Prostate gland (tissue), 2 donors: ENCODE measurements at places on chromosomes 12 and 14. TPM values are rescaled to one million over a fixed set of nuclear protein-coding genes. Genes with fewer than 3 reads are reported as not detected.

DNA sequence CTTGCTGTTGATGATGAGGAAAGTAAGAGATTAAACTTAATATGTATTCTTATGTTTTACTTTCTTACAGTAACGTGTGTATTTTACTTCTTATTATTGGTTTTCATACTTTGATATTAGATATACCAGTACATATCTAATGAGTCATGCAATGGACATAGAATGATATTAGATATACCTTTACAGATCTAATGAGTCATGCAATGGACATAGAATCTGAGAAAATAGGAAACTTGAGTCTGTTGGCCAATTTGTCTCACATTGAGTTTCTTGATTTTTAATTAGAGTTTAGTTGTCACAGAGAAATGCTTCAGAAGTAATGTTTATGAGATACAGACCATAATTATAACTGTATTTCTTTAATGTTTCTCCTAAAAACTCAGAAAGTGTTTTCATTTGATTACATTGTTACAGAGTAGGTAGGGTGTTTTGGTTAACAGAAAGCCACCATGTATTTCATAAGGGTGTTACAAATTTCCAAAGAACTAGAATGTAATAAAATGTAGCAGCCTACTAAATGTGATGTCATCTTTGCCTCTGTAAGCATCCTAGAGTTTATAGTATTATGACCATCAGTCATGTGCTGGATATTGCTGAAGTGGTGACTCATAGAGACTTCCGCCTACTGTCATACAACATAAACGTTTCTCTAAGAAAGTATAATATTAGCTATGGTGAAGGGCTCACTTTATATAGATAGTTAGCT, 3.0 kb downstream of the GAS2L3 start:
- DNase-seq: no peak

DNA sequence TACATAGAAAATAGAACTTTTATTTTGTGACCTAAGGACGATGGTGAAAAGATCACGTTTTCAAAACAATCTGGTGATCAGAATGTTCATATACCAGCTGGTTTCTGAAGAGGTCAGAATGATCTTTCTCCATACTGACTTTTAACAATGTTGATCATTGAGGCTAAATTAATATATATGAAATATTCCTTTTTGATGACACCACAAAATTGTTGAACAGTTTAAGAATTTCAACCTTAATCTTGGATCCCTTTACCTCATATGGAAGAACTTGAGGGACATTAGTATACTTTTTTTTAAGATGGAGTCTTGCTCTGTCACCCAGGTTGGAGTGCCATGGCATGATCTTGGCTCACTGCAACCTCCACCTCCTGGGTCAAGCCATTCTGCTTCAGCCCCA, 2.8 kb upstream of the REP15 start:
- no peak for DNase-seq

- DNase-seq: no peak
Measured at GRCh38 chr12:84070292-84070691, 842.3 kb downstream of the SLC6A15 start.

GRCh38 chr12:66072135-66072534, 58.4 kb downstream of the LLPH start:
- DNase-seq: no peak

GRCh38 chr12:54750-55535, 11.6 kb upstream of the IQSEC3 start:
- DNase-seq: no peak

DNA sequence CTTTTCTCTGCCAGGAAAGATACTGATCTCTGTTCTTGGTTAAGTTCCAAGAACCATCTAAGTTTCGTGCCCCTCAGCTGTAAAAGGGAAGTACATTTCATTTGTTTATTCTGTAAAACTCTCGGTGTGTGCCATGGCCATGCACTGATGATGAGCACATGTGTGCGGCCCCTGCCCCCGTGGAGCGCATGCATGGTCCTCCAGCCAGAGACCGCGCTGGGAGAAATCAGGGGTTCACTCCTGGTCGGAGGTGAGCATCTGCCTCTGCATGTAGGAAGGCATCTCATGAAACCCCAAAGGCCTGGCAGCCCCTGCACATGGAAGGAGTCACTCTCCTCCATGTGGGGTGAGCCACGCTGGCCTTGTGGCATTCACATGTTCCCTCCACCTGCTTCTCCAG, 102.5 kb upstream of the RTL1 start:
- DNase-seq: no peak

DNA sequence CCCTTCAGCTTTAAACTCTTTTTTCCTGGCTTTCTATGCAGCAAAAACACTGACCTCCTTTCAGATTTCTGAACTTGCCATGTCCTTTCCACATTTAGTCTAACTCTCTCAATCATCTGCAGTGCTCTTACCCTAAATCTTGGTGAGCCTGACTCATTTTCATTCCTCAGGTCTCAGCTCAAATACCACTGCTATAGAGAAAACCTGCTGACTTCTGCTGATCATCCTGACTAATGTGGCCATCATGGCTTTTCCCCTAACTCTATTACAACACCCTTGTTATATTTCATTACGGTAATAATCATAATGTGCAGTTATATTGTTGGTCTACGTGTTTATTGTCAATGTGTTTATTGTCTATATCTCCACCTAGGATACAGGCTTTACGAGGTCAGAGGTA, 207.3 kb upstream of the OR4E1 start:
- DNase-seq: no peak

TMEM132C gene
- 5.3 TPM for total RNA-seq

GLI1 gene
- total RNA-seq: 11.5 TPM

SYNE3 gene
- total RNA-seq: 3.4 TPM

CBLN3 gene
- 11.1 TPM for total RNA-seq
